ENCODE measurements at places on chromosomes 7 and 10.

GRCh38 chr10:131825960-131826650 is 74.7 kb upstream of the PPP2R2D start:
- DNase-seq: no peak

GRCh38 chr10:3480990-3481315 is 304.1 kb downstream of the KLF6 start:
- DNase-seq: no peak

GRCh38 chr7:26413007-26413691 is 121.5 kb downstream of the SNX10 start:
- DNase-seq: no peak

DNA sequence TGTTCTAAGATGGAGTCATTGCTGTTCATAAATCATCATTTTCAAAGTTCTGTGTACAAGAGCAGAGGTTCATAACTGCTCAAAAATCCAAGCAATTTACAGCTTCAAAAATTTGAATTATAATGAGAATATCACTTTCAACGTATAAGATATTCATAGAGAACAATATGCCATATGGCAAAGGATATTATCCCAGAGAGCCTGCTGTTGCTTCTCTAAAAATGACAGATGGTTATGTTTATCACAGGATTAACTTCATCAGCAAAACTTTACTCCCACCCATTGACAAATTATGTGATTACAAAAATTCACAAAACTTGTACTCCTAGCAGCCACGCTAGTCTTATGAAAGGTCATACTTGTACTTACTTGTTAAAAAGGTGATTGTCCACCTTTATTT is 105.1 kb downstream of the PIP4K2A start:
- DNase-seq: no peak

DNA sequence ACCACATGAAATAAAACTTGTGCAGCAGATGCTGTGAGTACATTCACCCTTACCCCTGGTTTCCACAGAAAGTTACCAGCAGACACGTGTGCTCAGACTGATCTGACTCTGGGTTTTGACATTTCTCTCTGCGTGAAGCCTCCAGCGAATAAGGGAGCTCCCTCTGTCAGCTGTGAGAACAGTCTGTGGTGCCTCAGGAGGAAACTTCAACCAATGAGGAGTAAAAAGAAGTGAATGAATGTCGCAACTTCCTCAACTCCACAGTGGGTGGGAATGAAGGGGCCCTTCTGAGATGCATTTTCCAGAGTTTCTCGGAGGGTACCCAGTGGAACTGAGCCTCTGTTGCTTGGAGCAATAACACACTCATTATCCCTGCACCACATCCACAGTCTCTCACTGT is 743.4 kb downstream of the TNS3 start:
- DNase-seq: no peak

- DNase-seq: no peak
These were observed 79.0 kb upstream of the HABP2 start for GRCh38 chr10:113473851-113474250.

DNA sequence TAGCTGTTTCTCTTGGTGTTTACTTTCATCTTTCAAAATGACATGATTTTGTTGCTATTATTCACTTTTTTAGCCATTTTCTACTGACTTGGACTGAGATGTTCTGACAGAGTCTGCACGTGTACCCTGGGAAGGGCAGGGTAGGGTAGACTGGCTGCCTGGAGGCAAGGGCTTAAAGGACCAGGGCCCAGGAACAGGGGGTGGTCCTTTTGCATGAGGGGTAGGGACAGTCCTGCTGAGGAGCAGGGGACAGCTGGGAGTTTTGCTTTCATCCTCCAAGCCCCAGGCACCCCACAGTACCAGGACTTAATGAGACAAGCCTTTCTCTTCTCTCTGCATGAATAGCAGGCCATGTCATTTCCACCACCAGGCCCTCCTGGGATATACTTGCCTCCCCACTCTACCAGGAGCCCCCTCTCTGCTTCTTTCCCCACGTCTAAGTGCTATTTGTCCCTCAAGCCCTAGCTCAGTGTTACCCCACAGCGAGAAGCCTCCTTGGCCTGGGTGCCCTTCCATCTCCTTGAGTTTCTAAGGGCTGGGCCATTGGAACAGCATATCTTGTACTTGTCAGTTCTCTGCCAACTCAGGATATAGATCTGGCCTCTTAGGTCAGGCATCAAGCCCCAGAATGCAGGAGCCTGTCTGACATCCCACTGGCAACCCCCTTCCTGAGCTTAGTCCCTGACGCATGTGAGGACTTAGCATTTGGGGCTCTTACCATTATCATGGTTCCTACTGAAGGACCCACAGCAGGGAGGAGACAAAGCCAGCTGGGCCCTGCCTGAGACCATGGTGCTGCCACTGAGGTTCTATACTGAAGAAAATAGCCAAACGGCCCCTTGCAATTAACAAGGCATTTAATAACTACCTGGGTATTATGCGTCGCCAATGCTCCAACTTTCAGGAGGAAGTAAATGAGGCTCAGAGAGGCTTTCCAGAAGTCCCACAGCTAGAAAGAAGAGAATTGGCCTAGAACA is 78.4 kb upstream of the UNC5B start:
- no peak for DNase-seq

DNA sequence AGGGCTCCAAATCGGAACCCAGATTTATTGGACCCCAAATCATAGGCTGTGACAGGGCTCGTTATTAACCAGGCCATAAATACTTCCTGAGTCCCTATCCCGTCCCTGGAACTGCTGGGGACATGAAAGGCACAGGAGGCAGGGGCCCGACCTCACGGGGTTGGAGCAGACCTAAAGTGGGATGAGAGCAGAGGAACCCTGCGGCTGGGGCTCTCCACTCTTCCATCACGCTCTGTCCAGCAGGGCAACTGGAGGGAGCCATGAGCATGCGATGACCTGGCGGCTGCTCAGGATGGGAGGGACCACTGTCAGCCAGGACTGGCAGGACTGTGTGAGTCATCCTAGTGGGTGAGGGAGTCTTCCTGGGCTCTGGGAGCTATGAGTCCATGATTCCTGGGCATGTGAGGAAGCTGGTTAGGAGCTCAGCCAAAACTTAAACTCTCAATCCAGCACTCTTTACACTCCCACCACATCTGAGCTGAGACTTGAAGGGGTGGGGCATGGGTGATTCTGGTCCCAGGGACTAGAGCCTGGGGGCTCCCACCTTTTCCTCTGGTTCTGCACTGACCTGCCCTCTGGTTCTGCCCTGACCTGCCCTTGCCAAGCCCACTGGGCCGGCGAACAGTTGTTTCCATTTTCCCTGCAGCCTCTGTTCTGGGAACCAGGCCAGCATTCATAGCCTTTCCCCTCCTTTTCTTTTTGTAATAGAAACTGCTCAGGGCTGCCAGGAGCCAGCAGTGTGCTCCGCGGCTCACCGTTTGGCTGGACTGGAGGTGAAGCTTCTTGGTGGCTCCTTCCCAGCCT is 47.1 kb downstream of the SYPL1 start:
- no peak for DNase-seq

GRCh38 chr10:1530871-1531517 is 206.3 kb downstream of the ADARB2 start:
- no peak for DNase-seq

DNA sequence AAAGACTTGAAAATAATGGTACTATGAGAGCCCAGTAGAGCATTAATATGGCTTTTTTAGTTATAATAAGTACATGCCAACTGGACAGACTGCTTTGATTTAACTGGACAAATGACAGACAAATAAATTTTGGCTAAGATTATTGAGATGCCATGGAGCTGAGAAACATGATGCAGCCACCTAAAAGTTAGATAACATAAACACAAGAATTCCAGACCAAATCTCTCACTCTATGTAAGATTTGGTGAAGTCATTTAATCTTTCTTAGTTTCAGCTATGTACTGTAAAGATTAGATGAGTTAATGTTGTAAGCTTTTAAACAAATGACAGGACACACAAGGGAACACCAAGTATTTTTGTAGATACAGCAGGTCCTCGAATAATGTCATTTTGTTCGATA is 118.2 kb downstream of the CACNA2D1 start:
- no peak for DNase-seq

- DNase-seq: no peak
These were observed 8.4 kb downstream of the IKZF5 start for GRCh38 chr10:123000155-123000554.

- DNase-seq: no peak
These were observed 1.4 kb downstream of the ATRNL1 start for GRCh38 chr10:115094416-115095140.

DNA sequence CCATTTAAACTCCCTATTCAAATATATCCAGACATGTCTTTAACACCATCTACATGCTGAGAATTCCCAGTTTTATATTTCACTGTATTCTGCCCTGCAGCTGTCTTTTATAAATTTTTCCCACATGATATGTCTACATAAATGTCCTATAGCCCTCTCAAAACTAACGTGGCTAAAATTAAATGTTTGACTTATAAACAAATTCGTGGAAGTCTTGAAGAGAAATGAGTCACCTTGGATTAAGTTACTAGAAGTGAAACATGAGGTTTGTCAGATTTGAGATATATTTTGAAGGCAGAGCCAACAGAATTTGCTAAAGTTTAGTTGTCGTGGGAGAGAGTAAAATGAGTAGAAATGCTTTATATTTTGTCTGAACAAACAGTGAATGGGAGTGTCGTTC is 386.9 kb upstream of the CNTNAP2 start:
- DNase-seq: no peak

GRCh38 chr10:22611425-22612115 is 102.8 kb downstream of the PIP4K2A start:
- no peak for DNase-seq

DNA sequence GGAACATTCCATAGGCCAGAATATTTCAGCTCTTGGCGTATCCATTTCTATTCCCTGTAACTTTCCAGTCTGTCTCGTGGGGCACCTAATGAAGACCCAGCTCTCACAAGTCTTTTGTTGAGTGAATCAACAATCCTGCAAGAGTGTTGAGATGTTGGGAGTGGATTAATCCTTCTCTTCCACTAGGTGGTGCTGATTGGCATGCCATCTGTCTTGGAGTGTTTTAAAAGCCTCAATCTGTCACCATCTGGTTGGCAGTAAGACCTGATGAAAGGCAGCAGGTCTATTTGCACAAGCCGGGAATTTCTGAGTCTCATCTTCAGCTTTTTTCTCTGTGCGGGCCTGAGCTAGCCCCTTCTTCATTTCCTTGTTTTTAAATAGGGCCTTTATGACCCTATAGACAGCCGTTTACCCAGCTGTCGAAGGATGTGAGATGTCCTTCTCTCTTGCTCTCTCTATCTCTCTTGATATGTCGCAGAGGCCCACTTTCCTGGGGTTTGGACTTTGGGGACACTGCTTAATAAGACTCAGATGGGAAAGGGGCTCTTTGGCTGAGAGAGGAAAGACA is 180.5 kb downstream of the ZNF365 start:
- DNase-seq: no peak

DNA sequence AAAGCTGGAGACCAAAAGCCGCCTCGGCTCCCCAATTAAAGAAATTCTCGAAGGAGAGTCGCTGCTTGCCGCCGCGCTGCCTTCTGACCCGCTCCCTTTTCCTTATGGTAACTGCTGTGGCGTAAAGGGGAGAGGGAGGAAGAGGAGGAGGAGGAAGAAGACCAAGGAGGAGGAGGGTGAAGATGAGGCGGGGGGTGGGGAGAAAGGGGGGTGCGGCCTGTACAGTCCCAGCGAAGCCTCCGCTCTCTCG is 388 bp downstream of the CNOT4 start:
- DNase-seq: no peak

DNA sequence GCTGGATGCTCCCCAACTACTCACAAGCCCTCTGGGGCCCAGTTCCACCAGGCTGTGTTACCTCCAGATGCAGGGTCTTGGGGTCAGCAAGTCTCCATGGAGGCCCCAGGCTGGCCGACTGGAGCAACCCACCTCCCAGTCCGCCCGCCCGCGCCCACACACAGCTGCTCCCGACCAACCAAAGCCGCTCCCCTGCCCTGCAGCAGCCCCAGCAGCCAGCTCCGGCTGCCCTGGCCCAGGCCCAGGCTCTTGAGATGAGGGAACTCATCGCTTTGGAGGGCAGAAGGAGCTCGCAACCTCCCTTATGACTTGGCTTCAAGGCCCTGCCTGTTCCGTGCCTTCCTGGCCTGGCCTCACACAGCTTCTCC is 47.2 kb downstream of the LRRC20 start:
- no peak for DNase-seq

DNA sequence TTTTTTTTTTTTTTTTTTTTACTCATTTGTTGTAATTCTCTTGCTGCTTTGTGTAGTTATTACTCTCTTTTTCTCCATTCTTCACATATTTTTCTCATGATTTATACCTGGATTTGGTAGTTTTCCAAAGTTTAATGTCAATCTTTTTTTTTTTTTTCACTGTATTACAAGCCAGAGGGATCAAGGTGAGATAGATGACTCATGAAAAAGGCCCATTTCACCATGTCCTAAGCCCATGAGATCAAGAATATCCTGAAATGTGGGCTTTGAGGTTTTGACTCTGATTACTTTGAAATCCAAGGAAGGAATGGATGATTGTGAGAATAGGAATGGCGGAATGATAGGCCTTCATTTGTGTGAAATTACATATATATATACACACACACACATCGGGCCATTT is 31.1 kb downstream of the TAX1BP1 start:
- no peak for DNase-seq

- no peak for DNase-seq
These were observed 138.0 kb upstream of the MTPN start for GRCh38 chr7:136114966-136115762.

- DNase-seq: no peak
These were observed 1.5 kb downstream of the NEUROG3 start for GRCh38 chr10:69571618-69572158.

- DNase-seq: no peak
These were observed 826 bp downstream of the GIMAP7 start for GRCh38 chr7:150515248-150516147.

DNA sequence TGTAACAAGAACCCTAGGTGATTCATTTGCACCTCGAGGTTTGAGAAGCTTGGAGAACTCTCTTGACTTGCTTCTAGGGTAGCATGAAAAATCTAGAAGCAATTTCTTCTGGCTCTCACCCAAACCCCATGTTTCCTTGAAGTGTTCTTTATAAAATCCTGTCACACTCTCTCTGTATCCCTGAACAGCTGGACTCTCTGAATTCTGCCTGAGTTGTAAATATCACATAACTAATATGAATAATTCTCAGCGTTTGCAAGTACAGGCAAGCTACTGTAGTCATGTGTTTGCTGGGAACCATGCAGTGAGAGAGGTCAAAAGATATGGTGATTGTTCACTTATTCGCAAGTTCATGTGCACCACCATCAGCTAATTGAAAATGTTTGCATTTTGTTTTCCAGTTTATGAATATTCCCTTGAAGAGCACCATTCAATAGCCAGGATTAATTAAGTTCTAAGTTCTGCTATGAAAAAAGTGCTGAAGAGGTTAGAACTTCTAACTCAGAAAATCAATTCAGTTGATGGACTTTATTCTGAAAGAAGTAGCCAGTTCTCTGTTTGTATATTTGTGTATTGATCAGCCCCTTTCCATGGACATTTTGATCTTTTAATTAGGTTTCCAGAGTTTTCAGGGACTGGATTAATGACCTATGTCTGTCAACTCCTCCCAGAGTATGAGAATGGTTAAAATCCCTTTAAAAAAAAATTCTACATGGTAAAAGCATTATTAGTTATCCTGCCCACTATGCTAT is 243.0 kb downstream of the PLXDC2 start:
- no peak for DNase-seq

DNA sequence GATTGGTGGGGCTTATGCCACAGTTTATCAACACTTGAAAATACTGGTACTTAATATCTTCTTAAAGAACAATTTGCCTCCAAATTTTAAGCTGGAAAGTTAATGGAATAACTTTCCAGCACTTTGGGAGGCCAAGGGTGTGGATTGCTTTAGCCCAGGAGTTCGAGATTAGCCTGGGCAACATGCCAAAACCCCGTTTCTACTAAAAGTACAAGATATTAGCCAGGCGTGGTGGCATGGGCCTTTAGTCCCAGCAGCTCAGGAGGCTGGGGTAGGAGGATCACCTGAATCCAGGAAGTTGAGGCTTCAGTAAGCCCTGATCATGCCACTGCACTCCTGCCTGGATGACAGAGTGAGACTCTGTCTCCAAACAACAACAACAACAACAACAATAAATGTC is 56.0 kb downstream of the PRF1 start:
- no peak for DNase-seq
